T-helper 17 cell (primary cell): ENCODE measurements at places on chromosomes 1 and 21.

DNA sequence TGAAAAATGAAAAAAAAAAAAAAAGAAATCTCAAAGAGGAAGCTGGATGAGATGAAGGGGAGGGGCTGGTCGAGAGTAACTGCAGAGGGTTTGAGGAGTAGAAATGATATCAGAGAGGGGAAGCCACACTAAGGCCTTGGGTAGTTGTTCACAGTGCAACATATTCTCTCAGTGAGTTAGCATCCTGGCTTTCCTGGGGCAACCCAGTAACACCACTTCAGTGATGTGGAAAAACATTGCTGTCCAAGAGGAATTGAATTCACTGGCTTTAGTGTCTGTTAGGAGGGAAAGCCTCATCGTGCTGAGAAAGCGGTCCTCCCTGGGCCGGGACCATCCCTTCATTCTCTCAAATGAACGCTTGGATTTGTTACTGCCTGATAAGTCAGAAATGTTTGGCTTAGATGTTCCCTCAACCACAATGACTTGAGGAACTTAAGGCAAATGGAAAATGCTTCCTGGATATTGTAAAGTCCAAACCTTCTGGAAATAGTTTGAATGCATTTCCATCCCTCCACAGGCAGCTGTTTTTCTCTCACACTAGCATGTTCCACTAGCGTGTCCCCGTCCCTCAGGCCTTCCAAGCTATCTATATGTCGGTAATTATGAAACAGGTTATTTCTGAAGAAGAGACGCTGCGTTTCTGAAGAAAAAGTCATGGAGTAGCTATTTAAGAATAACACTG, 12.2 kb downstream of the TGFB2 start:
- DNase-seq: no peak

GRCh38 chr1:19156676-19157075, 53.4 kb downstream of the UBR4 start:
- DNase-seq: no peak

DNA sequence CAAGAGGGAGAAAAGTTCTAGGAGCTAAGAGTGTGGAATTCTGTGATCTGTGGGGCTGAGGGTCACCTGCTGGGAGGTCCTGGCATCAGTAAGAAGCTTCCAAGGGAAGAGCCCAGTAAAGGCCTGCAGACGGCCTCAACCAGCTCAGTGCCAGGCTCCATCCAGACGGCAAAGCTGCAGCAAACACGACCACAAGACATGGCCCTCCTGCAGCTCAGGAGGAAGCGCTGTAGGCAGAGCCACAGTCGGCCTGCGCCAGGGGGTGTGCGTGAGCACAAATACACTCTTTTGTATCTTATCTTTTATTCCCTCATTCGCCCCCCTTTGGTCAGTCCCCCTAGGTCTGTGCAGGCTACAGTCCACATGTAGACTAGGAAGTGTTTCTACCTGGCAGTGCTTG, 13.4 kb downstream of the C1orf174 start:
- DNase-seq: no peak

DNA sequence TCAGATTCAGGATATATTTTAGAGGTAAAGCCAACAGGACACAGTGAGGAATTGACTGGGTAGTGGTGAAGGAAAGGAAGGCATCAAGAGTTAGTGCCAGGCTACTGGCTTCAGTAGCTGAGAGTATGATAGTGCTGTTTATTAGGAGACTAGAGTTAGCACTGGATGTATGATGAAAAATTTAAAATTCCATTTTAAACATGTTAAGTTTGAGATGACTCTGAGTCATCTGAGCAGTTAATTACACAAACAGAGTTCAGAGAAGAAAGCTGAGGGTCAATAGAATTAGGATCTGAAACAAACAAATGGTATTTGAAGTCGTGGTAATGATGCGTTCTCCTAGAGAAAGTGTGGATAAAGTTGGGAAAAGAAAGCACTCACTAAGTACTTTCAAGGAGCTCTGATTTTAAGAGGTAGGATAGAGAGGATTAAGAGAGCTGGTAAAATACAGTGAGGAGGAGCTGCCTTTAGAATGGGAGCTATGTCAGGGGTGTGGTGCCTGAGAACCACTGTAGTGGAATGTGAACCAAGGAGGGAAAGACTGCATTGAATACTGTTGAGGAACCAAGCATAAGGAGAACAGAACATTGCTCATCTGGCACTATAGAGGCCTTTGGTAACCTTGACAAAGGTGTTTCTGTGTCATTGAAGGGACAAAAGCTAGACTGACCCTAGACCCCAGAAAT, 21.7 kb upstream of the SHCBP1L start:
- DNase-seq: no peak

DNA sequence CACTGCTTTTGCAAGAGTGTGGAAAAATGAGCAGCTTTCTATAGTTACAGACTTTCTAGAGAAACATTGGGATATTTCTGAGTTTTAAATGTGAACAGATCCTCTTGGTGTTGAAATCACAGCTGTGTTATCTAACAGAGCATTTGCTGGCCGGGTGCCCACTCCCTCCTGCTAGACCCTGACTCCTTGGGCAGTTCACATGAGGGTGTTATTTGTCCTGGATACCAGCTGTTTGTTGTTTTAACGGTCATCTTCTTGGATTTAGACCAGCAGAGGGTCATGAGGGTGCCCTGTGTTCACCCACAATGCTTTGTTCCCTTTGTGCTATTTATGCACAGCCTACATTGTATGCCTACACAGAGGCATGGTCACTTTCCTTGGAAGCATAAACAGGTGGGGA, 67.1 kb downstream of the CENPF start:
- no peak for DNase-seq

GRCh38 chr1:106678279-106679050, 378.0 kb upstream of the PRMT6 start:
- no peak for DNase-seq

DNA sequence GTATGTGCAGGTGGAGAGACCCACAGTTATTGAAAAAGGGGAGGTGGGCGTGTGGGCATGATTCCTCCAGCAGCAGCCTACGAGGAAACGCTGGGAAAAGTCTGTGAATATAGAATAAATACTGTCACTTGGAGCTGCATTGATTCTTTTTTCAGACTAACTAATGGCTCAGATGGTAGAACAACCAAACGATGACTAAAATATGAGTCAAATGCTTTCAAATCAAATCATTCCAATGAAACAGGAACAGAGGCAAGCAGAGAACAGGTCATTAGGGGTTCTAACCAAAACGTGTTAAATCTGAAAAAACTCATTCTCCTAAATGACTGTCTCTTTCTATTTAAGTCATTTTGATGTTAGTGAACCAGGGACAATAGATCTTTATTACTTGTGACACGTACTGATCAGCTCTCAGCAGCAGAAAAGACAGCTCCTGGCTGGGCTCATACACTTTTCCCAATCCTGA, 35.1 kb upstream of the SEC16B start:
- no peak for DNase-seq

- no peak for DNase-seq
Measured at GRCh38 chr1:84037758-84038611, 39.1 kb upstream of the TTLL7 start.

GRCh38 chr1:54125386-54126070, 27.3 kb downstream of the CDCP2 start:
- no peak for DNase-seq

- no peak for DNase-seq
Measured at GRCh38 chr1:242602001-242602400, 77.5 kb upstream of the PLD5 start.

- DNase-seq: no peak
Measured at GRCh38 chr1:184867866-184868689, 106.2 kb downstream of the NIBAN1 start.

GRCh38 chr1:220189750-220190347, 82.4 kb downstream of the RAB3GAP2 start:
- DNase-seq: no peak

- no peak for DNase-seq
Measured at GRCh38 chr1:231016234-231016633, 23.8 kb downstream of the FAM89A start.

- DNase-seq: no peak
Measured at GRCh38 chr1:46557403-46557802, 6.0 kb upstream of the KNCN start.
